DMS53 (cell line): ENCODE measurements at places on chromosomes 11 and 22.

DNA sequence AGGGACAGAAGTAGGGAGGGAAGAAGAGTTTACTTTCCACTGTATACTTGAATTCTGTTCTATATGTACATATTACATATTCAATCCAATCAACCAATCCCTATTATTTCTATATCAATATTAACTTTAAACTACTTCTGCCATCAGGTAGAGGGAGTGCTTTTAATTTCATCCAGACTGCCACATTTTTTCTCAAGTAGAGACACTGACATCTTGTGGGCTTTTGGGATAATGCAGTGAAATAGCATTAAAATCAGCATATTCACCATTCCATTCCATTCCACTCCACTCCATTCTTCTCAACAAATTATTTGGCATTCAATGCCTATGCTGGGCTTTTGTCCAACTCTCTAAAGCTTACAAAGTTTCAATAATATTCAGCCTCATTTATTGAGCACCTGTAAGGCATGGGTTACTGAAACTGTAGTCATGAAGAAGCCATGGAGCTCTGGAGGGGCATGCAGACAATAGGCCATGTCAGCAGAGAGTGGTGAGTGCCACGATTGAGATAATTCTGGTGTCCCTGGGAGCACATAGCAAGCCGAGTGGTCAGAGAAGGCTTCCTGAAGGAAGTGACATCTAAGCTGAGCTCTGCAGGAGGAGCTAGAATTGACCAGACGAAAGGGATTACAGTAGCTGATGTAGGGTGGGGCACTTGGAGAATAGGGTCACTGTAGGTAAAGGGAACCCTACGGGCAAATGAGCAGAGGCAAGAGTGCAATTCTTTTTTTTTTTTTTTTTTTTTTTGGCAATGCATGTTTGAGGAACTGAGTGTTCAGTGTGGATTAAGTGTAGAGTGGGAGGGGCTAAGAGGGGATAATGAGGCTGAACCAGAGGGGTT lies 12.8 kb upstream of the CLPB start:
- DNase-seq: peak; percentile 90

- peak; percentile 39 for DNase-seq
These were observed 593 bp downstream of the FAM118B start for GRCh38 chr11:126212089-126212660.

- DNase-seq: no peak
These were observed 1032.6 kb downstream of the OPCML start for GRCh38 chr11:132499661-132500060.

DNA sequence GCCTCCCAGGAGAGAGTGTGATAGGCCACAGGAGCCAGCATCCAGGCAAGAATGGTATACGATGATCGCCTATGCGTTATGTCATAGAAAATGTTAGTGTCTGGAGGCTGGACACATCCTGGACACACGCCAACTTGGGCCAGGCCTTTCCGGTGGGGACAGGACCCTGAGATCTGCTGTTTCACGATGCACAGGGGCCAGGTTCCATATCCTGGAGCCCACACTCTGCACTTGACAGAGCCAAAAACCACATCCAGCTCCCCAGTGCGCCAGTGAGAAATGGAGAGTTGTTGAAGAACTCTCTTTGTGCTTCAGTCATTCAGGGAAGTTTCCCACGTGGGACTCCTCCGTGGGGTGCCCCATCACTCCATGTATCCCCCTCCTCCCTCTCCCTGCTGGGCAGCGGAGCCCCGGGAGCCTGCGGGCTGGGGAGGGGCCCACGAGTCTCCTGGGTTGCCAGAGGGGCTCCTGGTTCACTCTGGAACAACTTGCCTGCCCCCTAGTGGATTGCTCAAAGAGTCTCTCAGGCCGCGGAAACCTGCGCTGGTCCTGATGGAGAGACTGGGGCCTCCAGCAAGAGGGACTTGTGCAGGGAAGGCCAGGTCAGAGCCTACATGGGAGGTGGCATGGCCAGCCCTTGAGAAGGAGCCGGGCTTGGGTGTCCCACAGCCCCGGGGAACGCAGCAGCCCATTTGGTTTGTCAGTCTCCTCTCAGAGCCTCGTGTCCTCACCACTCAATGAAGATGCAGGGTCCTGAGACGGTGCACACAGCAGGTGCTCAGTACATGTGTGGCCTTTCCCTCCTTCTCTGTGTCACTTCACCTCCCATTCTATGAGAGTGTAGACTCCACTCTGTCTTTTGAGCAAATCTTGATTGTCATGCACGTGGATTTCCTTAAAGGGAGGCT lies 10.2 kb upstream of the LRRC32 start:
- DNase-seq: peak; percentile 93

DNA sequence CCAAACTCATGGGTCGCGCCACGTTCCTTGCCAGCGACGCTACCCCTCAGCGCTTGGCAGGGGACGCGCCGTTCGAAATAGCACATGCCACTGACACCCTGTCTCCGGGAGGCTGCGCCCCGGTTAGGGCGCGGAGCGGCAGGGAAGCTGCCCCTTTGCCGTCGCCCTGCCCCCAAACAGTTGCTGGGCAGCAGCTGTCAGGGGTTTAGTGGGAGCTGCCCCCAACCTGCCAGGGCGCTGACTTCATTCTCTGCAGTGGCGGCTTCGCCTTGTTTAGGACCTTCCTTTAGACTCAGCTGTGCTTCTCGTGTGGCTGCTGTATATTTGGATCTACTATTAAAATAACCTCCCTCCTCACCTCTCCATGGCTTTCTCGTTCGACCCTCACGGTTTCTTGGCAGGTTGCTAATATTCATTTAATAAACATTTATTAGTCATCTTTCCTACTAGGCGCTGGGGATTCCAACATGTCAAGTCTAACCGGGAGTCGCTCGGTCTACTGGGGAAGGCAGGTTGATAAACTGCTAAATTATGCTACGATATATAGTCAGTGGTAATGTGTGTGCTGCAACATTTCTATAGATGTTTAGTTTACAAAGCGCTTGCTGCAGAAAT lies 782 bp downstream of the TMEM109 start:
- peak; percentile 63 for DNase-seq

DNA sequence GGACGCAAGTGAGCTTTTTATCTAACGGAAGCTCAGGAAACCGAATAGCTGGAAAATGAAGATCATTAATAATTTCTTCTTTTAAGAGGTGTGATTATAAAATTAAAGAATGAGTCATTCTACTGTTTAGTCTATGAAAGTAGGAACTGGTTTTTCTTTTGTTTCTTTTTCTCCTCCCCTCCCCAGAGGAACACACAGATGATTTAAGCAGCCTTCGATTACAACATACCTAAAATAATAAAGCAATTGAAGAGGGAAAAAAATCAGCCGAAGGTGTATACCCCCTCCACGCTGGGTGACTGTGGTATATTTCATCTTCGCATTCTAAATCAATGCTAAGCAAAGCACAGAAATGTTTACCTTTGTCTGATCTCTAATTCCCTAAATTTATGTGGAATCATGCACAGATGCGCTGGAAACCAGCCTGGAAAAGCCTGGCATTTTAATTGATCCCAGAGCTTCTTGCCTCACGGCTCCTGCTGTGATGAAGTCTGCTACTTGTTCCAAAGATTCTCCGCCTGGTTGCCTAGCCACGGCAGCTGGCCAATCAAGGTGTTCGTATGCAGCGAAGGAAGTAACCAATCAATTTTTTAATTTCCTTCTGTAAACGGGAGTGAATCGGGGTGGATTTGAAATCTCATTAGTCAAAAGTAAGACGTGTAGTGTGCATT lies 133.9 kb downstream of the FANCF start:
- no peak for DNase-seq

- DNase-seq: no peak
These were observed at the start of gene DNAJB7 for GRCh38 chr22:40862013-40862412. DNAJB7 (minus strand) TSS chr22:40862113; CDS start chr22:40861994, 119 bp downstream.

DNA sequence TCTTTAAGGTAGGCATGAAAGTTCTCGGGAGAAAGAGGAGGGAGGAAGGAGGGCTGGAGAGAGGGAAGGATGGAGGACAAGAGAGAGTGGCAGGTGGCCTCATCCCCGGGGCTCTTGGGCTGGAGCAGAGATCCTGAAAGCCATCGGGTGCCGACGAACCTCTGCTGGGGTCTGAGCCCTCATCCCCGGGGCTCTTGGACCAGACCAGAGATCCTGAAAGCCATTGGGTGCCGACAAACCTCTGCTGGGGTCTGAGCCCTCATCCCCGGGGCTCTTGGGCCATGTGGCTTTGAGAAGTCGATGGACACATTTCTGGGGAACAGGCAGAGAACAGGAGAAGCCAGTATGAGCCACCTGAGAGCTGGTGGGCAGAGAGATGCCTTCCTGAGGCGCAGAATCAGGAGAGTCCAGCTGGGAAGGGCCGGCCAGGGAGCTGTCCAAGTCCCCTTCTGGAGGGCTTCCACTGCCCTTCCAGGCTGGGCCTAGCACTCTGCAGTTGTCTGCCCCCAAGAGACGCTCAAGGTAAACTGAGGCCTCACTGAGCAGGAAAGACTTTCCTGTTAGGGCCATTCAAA lies 1398.1 kb downstream of the BRD1 start:
- DNase-seq: no peak

GRCh38 chr22:46149512-46150033 lies 753 bp upstream of the PPARA start:
- DNase-seq: peak; percentile 83

DNA sequence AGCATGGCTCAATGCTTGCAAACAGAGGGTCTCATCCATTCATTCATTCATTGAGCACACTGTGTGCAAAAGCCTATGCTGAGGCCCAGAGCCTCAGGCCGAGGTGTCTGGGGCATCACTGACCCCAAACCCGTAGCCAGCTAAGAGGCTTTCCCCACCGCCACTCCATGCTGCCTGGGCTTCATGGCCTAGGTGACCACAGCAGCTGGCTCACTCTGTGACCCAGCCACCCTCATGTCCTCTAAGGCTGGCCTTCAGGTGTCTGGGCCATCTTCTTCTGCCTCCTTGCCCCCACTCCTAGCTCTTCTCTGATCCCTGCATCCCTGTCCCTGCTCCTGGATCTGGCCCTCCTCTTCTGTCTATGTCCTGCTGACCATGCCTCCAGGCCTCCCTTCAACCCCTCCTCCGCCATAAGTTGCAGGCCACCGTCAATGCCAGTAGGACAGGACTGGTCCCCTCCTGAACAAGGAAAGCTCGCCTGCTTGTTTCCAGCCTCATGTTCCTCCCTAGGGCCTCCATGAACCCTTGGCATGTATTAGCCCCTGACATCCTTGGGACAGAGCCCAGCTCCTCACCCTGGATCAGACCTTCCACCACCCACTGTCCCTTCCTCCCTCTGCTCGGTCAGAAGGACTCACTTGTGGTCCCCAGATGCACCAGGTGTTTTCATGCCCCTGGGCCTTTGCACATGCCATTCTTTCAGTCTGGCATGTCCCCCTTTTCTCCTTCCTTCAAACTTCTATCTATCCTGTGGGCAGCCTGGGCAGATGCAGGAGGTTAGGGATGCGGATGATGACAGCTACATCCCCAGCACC lies 92.8 kb downstream of the MYEOV start:
- DNase-seq: no peak

DNA sequence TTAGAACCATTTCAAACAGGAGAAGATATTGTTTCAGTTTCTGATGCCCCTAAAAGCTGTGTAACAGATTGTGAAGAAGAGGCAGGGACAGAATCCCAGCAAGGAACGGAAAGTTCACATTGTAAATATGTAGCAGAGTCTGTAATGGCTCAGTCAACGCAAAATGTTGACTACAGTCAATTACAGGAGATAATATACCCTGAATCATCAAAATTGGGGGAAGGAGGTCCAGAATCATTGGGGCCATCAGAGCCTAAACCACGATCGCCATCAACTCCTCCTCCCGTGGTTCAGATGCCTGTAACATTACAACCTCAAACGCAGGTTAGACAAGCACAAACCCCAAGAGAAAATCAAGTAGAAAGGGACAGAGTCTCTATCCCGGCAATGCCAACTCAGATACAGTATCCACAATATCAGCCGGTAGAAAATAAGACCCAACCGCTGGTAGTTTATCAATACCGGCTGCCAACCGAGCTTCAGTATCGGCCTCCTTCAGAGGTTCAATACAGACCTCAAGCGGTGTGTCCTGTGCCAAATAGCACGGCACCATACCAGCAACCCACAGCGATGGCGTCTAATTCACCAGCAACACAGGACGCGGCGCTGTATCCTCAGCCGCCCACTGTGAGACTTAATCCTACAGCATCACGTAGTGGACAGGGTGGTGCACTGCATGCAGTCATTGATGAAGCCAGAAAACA lies 40.8 kb downstream of the IGLL1 start:
- peak; percentile 80 for DNase-seq

DNA sequence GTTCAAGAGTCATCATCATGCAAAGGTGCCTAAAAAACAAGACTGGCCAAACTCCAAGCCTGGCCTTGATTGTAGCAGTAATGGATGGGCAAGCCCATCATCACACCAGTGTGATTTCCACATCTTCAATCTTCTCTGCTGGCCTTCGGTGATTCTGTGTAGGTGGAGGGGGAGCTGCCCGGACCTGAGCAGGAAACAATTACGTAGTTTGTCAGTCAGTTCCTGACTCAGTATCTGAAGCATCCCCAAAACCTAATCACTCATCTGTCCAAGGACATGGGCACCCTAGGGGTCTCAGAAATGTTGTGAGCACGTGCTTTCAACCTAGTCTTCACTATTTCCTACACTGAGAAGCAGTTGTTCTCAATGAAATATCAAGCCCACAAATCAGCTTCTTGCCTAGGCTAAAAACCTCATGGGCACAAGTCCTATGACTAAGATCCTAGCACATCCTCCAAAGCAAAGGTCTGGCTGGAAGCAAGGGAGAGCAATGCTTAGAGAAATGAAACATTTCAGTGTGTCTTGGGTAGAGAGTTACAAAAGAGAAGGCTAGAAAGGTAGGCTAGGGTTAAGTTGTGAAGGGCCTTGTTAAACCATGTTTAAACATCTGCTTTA lies 24.6 kb downstream of the ATG16L2 start:
- no peak for DNase-seq

DNA sequence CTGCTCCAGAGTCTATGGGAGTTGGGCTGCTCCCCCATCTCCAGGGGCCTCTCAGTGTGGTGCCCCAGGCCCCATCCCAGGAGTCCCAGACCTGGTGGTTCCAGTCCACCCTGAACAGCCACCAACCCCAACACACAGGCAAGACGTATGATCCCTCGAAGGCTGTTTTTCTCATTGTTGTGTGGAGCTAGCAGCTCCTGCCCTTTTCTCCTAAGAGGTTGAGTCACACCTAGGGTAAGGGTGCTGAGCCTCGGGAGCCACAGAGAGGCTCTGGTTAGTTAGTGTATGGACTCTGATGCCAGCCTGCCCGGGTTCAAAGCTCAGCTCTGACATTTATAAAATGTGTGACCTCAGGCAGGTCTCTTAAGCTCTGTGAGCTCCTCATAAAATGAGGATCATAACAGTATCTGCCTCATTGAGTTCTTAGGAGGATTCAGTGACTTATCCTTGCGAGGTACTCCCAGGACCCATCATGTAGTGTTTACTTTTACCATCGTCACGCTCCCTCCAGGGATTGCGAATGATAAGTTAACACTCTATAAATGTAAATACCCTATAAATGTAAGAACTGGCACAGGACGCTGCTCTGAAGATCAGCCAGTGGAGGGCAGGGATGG lies 47.2 kb downstream of the FBLN1 start:
- no peak for DNase-seq

DNA sequence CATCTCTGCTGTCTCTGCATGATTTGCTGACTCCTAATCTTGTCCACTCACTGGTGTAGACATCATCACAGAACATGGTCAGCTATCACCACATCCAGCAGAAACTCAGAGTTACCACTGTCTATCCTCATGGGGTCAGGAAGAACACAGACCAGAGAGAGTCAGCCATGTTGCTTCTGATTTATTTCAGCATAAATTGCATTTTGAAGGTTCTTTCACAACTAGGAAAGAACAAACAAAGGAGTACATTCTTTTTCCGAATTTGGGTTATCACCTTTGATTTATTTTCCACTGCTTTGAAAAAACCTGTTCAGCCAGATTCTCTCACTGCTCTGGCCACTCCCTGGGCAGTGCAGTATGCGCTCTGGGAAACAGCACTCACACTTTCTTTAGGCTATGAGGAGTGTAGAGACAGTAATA lies 172.0 kb upstream of the MTMR2 start:
- DNase-seq: peak; percentile 24

GRCh38 chr22:39353346-39353745 lies 3.6 kb downstream of the SYNGR1 start:
- DNase-seq: peak; percentile 15
